Epithelial cell of proximal tubule (primary cell): ENCODE measurements at places on chromosomes 6 and 20. TPM values are rescaled to one million over a fixed set of nuclear protein-coding genes. Genes with fewer than 3 reads are reported as not detected.

The HLA-DQA2 gene
- not detected in 2 replicates for total RNA-seq

The FAM83C gene
- 0.14 TPM in 1 of 2 replicates, not detected in the other for total RNA-seq

The SIRPB1 gene
- total RNA-seq, result 0.46 and 8.0 TPM in 2 replicates

The CRISP2 gene
- total RNA-seq, result 0.06 TPM in 1 of 2 replicates, not detected in the other

The LY6G5C gene
- 0.94 and 1.1 TPM in 2 replicates for total RNA-seq

The FAM209A gene
- total RNA-seq, result not detected in 2 replicates

The OTOR gene
- total RNA-seq, result not detected in 2 replicates

The DDX43 gene
- total RNA-seq, result 1.8 and 2.2 TPM in 2 replicates

The LZTS3 gene
- total RNA-seq, result 3.1 and 15.8 TPM in 2 replicates

The KCNK17 gene
- not detected in 2 replicates for total RNA-seq

The SIRPG gene
- total RNA-seq, result not detected in 2 replicates

The ADTRP gene
- total RNA-seq, result 0.12 and 0.58 TPM in 2 replicates

The KIF25 gene
- total RNA-seq, result not detected in 2 replicates

The UBD gene
- 0.94 and 4.3 TPM in 2 replicates for total RNA-seq

GRCh38 chr20:11511821-11512220 lies 405.9 kb upstream of the BTBD3 start:
- no peak for DNase-seq

GRCh38 chr6:50271266-50271665 lies 221.5 kb upstream of the DEFB112 start:
- DNase-seq, result no peak

DNA sequence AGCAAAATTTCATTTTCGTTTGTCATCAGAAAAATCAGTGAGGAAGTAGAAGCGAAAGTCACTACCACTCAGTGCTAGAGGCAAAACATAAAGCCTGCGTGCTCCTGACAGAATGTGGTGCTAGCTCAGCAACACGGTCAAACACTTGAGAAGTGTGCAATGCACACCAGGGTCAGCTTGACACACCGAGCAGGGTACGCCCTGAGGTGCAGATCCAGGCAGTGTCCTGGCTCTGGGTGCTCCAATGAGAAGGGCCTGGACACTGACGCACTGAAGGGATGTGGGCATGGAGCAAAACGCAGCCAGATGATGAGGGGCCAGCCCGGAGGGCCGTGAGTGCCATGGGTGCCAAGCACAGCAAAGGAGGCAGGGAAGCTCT lies 5.9 kb downstream of the RNASET2 start:
- no peak for DNase-seq

DNA sequence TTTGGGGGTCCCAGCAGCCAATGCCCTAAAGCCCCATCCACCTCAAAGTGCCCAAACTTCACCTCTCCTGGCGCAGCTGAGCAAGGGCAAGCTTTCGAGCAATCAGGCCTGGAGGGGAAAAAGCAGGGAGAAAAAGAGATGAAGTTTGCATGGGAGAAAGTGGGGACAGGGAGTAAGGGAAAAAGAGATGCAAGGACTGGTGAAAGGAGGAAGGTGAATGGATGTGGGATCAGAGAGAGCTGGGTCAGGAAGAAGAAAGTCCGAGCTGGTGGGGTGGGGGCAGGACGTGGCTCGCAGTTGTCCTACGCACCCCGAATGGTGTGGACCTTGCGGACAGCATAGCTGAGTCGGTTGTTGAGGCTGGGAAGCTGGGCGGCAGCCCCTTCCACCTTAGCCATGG lies 6.5 kb upstream of the PSORS1C2 start:
- DNase-seq, result no peak

- no peak for DNase-seq
These were observed 31.2 kb downstream of the SRSF3 start for GRCh38 chr6:36625158-36625919.

DNA sequence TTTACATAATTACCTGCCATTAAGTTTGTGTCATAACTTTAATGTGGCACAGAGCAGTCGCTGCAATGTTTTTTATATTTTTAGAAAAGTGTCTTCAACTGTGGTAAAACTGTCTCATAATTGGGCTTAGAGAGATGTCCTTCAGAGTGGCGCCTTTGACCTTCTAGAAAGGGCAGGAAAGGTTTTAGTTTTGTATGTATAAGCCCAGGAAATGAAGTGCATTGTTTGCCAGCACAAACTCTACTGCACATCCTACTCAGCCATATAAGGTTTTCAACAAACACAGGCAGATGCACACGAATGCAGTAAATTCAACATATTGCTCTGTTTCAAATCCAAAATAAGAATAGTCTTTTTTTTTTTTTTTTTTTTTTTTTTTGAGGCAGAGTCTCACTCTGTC lies 201.4 kb downstream of the ALDH8A1 start:
- no peak for DNase-seq

- DNase-seq, result no peak
These were observed 116.2 kb upstream of the SNX9 start for GRCh38 chr6:157706883-157707282.

DNA sequence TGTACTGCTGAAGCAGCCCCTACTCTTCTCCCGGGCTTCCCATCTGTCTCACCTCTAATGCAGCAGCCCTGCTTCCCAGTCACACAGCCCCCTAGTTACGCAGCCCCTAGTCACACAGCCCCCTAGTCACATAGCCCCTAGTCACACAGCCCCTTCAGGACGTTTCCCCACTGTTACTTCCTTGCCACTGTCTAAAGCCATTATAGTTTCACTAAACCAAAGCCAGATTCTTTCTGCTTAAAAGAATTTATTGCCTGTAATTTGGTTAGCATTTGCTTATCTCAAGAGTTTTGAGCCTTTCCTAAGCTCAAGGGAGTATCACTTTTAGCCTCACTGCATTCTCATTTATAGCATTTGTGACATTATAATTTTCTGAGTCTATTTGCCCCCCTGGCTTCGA lies 127.9 kb downstream of the LMBRD1 start:
- no peak for DNase-seq

DNA sequence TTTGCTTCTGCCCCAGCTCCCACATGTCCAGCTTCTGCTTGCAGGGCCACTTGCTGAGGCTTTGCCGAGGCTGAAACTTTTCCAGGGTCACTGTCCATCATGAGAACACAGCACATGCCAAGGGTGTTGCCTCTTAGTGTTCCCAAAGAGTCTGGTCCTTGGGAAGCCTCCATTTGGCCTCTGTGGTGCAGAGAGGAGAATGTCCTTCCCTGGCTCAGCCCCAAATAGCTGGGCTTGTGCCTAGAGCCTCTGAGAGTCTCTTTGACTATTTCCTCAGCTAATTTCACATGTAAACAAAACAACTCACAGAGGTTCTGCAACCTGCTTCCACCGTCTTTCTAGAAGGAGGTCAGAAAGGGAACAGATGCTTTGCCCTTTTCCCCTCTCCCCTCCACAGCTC lies 40.4 kb upstream of the RAB23 start:
- no peak for DNase-seq

GRCh38 chr6:73152966-73153757 lies 72.1 kb downstream of the KHDC1L start:
- no peak for DNase-seq

- DNase-seq, result no peak
These were observed 727 bp downstream of the EDEM2 start for GRCh38 chr20:35146299-35146919.

- DNase-seq, result no peak
These were observed 25.7 kb downstream of the RCAN2 start for GRCh38 chr6:46465294-46466165.

GRCh38 chr20:6765469-6766058 lies 1.9 kb upstream of the BMP2 start:
- DNase-seq, result peak; percentile 56

- DNase-seq, result no peak
These were observed 9.5 kb downstream of the GZF1 start for GRCh38 chr20:23371496-23371895.

DNA sequence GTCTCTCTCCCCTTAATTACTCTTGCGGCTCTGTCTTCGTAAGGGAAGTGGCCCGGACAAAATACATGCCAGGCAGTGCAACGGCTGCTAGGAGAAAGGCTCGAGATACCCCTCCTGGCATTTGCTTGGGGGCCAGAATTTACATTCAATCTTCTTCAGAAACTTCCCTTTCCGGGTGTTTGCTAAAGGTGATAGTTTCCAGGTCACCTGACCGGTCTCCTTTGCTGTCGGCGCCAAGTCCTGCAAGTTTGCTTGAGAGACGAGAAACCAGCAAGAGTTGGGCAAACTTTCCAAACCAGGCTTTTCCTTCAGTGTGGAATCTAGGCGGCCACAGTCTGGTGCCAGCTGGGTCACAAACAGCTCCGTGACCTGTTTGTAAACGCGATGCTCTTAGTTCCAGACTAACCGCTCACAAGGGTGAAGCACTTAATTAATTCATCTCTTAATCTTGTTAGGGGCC lies 563 bp upstream of the SRSF3 start:
- no peak for DNase-seq

DNA sequence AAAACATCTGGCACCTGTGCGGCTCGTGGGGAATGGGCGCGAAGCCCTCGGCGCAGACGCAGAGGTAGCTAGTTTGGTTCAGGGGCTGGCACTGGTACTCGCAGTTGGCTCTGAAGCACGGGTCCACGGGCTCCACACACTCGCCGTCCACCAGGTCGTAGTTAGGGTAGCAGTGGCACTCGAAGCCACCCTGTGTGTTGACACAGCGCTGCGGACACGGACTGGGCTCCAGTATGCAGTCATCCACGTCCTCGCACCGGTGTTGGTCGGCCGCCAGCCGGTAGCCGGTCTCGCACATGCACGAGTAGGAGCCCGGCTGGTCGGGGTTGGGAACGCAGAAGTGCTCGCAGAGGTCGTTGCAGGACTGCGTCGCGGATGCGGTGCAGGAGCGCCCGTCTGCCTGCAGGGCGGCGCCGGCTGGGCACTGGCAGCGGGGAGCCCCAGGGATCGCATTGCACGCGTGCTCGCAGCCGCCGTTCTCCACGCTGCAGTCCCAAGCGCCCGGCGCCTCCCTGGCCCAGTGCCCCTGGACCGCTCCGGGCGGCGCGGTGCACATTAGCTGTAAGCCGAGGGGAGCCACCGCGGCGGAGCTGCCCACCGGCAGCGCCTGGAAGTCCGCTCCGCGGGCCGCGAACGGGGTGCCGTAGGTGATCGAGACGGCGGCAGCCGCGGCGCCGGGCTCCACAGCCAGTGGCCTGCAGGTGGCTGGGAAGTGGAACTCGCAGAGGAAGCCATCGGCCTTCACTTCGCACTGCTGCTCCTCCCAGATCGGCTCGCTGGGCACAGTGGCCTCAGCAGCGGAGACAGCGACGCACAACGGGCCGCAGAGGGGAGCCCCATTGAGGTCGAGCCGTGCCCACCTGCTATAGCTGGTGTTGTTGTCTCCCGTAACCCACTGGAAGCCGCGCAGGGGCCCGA lies 930 bp downstream of the THBD start:
- DNase-seq, result no peak

DNA sequence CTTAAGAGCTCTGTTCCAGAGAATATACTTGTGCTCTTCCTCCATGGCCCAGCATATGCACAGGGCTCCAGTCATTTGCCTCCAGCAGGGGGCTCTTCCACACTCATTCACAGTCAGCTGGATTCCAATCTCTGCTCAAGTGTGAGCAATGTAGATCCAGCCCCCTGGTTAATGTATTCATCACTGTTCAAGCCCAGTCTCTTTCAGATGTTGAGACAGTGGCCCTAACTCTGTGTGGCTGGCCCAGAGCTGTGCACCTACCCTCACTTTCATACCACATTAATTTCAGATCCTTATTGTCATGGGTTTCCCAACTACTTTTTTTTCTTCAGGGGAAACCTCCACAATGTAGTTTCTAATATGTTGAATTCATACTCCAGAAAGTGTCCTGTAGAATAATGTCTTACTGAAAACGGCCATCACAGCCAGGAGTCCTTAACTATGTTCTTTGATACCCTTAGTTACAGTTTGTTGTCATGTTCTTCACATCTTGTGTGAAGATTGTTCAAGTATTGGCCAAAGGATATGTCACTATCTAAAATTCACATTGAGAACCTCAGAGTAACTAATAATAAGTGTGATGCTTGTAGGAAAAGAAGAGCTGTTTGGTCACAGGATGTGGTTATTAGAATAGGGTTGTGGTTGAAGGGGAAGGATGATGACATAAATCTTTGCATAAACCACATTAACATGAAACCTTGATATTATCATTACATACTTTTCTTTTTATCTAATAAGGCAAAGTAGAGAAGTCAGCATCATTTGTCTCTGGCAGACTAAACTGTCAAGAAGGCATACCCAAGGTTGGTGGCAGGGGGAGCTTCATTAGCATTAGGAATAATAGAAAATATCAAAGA lies 14.4 kb upstream of the HLA-DQA1 start:
- DNase-seq, result no peak

DNA sequence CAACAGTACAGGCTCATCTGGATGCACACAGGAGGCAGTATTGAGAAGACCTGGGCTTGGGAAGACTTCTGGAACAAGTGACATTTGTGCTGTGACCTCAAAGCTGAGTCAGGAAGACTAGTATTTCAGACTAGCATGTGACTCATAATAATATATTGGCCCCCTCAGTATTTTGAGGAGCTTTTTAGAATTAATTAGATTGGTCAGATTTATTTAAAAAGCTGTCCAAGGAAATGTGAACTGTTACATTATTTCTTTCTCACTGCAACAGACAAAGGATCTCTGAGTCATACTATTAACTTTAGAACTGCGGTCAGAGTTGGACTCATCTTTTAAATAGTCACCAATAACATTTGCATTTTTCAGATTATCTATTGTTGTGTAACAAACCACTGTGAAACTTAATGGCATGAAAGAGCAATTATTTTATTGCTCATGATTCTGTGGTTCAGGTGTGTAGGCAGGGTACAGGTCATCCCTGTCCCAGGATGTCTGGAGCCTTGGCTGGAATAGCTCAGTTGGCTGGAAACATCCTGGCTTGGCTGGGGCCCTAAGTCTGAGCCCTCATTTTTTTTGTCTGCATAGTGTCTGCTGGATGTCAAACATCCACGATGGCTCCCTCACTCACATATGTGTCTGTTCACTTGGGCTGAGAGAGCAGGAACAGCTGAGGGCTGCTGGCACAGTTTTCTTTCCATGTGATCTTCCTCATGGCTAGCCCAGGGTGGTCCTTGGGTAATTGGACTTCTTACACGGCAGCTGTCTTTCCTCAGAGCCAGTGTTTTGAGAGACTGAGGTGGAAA lies 46.9 kb downstream of the MAP3K4 start:
- peak; percentile 97 for DNase-seq

GRCh38 chr20:4053071-4053919 lies 37.9 kb upstream of the RNF24 start:
- no peak for DNase-seq

DNA sequence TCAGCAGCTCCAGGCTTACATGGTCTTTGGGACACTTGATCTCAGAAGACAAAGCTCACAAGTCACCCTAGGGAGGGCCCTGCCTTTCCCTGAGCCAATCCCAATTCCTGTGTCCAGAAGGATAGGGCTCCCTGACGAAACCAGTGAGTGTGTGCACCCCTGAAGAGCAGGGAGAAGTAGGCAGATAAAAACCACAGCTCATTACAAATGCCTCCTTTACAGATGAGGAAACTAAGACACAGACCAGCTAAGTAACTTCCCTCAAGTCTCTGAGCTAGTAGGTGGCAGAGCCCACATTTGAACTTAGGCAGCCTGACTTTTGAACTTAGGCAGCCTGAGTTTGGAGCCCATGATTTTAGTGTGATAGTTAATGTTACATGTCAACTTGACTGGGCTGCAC lies 6.7 kb upstream of the ZFAND3 start:
- DNase-seq, result no peak

DNA sequence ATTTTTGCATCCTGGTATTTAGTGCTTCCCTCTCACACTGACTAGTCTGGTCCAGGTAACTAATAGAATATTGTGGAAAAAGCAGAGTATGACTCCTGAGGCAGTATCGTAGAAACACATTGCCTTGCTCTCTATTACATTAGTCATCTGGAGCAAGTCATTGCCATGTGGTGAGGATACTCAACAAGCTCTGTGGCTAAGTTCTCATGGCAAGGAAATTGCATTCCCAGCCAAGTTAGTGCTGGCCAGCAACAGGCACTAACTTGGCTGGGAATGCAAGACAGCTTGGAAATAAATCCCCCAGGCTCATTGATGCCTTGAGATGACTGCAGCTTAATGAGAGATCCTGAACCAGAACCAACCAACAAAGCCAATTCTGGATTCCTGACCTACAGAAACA lies 39.7 kb upstream of the HTR1B start:
- no peak for DNase-seq
